Stimulated activated CD4-positive, alpha-beta T cell treated with anti-CD3 and anti-CD28 coated beads, Interleukin-4, amount 100 ng/mL, for 4 hours (primary cell): ENCODE measurements at places on chromosomes 3 and 15.

- DNase-seq: no peak
These were observed 51.1 kb downstream of the SYNM start for GRCh38 chr15:99155961-99156443.

- no peak for DNase-seq
These were observed 34.6 kb downstream of the FMN1 start for GRCh38 chr15:33159726-33160453.

- DNase-seq: no peak
These were observed 11.5 kb upstream of the MB21D2 start for GRCh38 chr3:192929146-192929545.

DNA sequence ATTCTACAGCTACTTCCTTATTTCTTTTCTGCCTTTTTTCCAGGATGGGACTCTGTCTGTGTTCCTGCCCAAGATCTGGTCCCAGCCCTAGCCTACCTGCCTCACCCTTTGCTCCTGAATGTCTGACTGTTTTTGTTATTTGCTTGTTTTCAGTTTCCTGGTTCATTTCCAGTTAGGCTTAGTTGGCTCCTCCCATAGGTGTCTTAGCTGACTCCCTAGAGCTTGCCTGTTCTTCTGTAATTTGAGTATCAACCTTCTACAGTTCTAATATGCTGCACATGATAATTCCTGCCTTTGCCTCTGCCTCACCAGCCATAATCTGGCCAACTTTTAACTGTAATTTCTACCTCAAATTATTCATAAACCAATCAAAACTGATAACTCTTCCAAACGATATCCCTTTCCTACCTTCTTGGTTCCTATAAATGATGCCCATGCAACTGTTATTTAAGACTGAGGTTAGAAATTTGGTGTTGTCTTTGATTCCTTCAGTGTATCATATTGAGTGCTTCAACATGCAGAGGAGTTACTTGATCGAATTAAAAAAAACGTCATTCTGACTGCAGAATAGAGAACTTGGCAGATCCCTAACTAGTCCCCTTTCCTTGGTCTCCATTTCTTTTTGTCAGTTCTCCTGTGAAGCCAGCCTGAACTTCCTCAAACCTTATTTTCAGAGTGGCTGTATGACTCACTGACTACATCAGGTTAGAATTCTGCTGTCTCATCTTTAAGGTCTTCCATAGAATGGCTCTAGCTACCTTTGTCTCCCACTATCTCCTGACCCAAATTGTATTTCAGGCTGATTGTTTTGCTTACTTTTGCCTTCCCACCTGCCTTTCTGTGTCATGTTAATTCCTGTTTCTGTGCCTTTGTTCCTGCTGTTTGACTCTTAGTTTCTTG lies 8.4 kb downstream of the GOLM2 start:
- DNase-seq: no peak
